Stomach (tissue), 19 donors: ENCODE measurements at places on chromosomes 1 and 21. TPM values are rescaled to one million over a fixed set of nuclear protein-coding genes. Genes with fewer than 3 reads are reported as not detected.

Gene EDN2
- total RNA-seq = 16.5 TPM

Gene MIXL1
- not detected for total RNA-seq

Gene TMEM79
- 15.9 TPM for total RNA-seq

Gene GALNT2
- total RNA-seq = 46.9 TPM

Gene PRAMEF33
- not detected for total RNA-seq

Gene FCAMR
- 0.58 TPM for total RNA-seq

Gene AQP10
- not detected for total RNA-seq

Gene LENEP
- not detected for total RNA-seq

Gene C1QB
- total RNA-seq = 57.8 TPM

Gene SH2D5
- not detected for total RNA-seq

Gene RHCE
- not detected for total RNA-seq

Gene DNASE2B
- not detected for total RNA-seq

Gene RIT1
- not detected for total RNA-seq

Gene C1orf226
- total RNA-seq = 2.9 TPM

Gene RNU1-2
- total RNA-seq = under 0.01 TPM

Gene ADORA1
- 0.18 TPM for total RNA-seq

Gene SEMA6C
- 10.1 TPM for total RNA-seq

Gene AZIN2
- total RNA-seq = 39.7 TPM

Gene ELAPOR1
- total RNA-seq = 56.8 TPM

Gene LINGO4
- not detected for total RNA-seq

Gene TTLL7
- 25.5 TPM for total RNA-seq

Gene MYOM3
- total RNA-seq = 0.14 TPM

Gene LDLRAD2
- total RNA-seq = 0.72 TPM

Gene PCSK9
- total RNA-seq = 1.7 TPM

Gene STUM
- total RNA-seq = under 0.01 TPM

Gene NDC1
- total RNA-seq = 6.4 TPM

Gene S100B
- total RNA-seq = not detected

Gene EPHX1
- total RNA-seq = 51.0 TPM

Gene LORICRIN
- not detected for total RNA-seq
